ENCODE measurements at places on chromosomes 5 and 9.

- no peak for DNase-seq
Observed at GRCh38 chr5:34957321-34957720, 28.0 kb downstream of the DNAJC21 start.

DNA sequence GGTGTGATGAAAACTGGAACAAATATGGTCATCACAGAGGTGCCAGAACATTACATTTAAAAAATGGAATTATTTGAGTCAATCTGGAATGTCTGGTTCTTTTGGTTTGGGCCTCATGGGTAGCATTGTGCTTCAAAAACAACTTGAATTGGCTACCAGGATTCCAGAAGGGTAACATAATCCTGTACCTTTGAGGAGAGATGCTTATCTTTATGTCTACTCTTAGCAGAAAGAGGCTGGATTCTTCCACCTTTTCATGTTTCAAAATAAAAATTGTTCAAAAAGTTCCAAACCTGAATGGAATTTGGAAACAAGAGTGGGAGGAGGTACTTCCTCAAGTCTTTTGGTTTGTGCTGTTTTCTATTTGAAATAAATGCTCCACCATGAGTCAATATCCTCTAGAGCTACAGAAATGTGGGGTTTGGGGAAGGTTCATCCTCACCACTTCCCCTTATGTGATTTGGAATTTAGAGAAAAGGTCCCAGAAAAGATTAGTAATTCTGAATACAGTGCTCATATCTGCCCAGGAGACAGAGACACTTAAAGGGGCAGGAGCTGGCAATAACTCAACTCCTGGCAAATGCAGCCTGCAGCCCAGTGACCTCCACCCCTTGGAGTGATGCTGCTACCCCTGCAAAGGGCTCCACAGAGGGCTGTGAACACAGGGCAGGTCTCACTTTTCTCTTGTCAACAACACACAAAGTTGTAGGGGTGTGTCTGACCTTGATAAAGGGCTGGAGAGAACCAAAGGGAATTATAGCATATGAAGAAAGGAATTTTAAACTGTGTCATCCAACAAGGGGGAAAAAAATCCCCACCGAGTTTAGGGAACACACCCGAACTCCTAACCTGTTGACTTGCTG, 272.8 kb downstream of the CWC27 start:
- DNase-seq: no peak

- no peak for DNase-seq
Observed at GRCh38 chr5:11602298-11602697, 301.9 kb downstream of the CTNND2 start.

DNA sequence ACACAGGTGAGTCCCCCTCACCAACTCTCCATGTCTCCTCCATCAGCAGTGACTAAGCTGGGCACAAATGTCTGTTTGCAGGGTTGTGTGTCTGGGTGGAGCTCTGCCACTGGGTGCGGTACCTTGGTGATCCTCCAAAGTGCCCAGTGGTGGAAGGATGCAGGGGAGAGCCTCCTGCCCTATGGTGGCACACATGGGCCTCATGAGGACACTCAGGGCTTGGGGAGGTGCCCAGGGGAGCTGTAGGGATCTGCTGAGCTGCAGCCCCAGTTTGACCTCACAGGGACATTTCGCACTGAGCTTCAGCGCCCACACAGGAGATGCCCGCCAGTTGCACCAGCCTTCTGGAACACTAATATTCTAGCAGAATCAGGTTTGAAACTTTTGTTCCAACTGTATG, 29.5 kb downstream of the S1PR3 start:
- DNase-seq: no peak

- DNase-seq: no peak
Observed at GRCh38 chr5:74418709-74419108, 221.8 kb downstream of the ENC1 start.

DNA sequence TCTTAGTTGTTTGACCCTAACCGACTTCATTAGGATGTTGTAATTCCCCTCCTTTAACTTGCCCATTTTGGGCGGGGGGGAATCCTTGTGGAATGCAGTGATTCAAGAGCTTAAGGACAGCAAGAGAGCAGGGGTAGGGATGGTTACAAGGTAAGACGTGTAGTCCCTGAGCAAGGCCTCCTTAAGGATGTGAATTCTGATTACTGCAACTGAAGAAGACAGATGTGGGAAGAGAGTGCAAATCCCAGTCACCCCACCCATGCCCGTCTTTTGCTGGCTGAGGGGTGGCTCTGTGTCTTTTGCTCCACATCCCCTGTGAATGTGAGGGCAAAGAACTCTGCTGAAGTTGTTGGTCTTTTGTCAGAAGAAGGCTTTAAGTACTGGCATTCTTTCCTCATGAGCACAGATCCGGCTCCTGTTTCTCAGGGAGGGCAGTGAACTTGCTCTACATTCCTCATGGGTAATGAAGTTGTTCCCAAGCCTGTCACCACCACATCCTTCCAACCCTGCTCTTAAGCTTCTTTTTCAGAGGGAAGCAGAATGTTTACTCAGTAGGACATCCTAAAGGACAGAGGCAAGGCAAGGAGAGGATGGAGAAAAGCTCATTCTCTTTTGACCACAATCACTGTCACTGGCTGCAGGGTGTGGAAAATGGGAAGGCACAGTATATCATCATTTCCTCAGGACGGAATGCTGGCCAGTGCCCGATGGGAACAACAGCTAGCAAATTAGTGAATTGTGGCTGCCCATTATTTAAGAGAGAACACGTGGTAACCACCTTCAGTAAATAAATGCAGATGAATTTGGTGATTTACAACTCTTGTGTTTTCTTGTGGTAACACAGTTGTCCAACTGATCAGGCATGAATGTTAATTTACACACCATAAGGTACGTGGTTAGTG, 61.5 kb downstream of the RAI14 start:
- DNase-seq: no peak

DNA sequence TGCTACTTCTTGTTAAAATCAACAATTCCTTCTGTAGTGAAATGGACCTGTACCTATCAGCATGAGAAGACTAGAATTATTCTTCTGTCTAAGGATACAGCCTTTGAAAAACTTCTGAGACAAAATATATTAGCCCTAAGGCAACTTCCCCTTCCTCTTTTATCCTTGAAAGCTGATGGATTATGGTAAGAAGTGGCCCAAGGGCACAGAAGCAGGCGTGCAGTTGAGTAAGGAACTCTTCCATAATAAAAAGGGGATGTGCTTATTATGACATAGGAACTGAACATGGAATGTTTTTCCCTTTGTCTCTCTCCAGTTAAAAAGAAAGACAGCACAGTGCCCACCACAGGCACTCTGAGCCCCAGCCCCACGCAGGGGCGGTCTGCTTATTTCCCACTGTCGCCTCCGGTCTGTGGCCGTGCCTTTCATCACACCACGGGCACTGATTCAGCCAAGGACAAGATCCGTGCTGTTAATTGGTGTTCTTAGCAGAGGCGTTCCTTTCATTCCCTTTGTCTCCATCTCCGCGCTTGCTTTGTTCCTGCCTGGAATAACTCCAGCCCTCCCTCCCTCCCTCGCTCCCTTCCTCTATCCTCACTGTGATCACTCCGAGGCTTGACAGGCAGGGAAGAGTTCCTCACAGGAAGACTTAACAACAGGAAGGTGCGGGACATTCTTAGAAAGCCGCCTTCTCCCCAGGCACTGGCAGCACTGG, 135.9 kb upstream of the OTULINL start:
- no peak for DNase-seq

GRCh38 chr5:111929867-111930266, 172.9 kb upstream of the NREP start:
- DNase-seq: no peak

DNA sequence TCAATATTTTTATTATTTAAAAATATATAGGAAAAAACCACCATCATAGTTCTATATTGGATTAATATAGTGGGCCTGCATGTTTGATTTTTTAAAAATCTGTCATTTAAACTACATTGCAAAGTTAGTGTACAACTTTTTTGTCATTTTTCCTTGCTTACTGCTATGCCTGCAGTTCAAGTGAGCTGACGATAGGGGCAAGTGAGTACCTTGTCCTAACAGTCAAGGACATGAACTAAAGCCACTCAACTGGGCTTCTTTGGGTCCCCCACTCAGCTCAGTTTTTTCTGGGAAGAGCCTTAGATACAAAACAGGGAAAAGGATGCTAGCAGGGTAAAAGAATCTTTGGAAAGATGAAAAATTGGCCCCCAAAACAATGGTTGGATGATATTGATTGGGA, 269.9 kb downstream of the MAN2A1 start:
- DNase-seq: no peak

DNA sequence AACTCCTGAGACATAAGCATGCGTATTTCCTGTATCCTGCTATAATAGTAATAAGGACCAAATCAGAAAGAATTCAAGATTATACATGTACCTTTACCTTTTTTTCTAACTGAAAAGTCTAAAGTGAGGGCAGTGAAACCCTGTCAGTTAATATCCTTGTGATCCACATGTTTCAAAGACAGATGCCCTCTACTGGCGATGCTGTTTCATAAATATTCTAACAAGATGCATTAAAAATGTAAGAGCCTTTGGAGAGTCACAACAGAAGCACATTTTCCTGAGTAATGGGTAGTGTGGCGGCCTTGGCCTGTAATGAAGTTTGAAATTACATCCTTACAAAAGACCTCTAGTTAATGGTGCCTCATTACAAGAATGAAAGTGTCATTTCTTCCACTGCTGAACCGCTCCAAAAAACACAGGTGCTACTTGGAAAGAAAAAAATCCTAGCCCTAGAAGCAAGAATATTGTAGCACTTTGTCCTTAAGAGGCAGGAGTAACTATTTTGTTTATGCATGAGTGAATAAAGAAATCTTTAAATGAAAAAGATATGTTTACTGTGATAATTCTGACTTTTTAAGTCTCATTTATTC, 232.6 kb downstream of the EPB41L4A start:
- no peak for DNase-seq

DNA sequence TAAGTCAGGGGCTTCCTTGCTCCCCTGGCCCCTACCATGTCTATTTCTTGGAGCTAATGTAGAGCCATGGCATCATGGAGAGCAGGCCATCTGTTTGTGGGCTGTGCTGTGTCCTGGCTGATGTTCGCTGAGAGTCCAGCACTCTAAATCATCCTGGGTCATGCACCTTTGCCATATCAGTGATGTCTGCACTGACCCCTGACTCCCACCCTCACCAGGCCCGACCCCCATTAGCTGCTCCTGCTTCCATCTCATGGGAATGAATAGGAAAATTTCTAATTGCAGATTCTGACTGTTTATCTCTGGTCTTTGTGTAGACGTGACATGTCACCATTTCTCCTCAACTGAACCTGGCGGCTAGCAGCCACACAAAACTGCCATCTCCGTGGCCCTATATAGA, 236.9 kb downstream of the NSG2 start:
- no peak for DNase-seq

DNA sequence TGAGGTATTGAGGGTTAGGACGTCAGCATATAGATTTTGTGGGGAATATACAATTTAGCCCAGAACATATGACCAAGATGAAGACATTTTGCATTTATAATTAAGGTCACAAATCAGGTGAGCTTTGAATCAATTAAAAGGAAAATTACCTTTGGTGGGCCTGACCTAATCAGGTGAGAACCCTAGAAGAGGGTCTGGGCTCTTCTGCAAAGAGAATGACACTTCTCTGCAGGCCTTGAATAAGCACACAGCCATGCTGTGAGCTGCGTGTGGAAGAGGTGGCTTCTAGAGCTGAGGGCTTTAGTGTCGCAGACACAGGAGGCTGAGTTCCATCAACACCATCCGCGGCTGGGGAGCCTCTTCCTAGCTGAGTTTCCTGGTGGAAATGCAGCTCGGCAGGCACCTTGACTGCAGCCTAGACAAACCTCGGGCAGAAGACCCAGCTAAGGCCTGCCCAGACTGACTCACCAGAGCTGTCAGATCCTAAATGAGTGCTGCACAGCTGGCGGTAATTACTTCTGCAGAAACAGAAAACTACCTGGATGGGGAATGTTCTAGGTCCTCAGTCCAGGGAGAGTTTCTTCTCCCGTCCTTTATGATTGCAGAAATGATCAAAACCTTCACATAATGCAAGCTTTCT, 287.5 kb upstream of the IRX1 start:
- no peak for DNase-seq

GRCh38 chr9:120891884-120892747, 15.1 kb upstream of the PHF19 start:
- DNase-seq: no peak

GRCh38 chr5:1526190-1526631, 2.5 kb upstream of the LPCAT1 start:
- DNase-seq: peak; percentile 53

DNA sequence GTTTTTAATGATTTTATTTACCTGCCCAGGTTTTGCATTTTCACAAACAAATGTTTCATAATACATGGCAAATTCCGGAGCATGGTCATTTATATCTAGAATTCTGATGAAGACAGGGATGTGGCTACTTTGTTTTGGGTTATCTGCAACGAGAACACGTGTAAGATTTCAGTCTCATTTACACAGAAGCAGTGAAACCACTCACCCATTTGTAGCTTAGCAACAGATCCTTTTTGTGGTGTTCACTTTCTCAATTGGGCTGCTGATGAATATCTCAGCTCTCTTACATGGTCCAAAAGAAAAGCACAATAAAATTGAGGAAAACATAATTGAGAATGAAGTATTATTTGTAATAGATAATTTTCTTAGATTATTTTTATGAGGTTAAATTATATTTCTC, 148.6 kb downstream of the CDH9 start:
- no peak for DNase-seq

- DNase-seq: no peak
Observed at GRCh38 chr5:131983244-131983771, 28.1 kb downstream of the ACSL6 start.

- no peak for DNase-seq
Observed at GRCh38 chr5:27242258-27242626, 203.9 kb upstream of the CDH9 start.

DNA sequence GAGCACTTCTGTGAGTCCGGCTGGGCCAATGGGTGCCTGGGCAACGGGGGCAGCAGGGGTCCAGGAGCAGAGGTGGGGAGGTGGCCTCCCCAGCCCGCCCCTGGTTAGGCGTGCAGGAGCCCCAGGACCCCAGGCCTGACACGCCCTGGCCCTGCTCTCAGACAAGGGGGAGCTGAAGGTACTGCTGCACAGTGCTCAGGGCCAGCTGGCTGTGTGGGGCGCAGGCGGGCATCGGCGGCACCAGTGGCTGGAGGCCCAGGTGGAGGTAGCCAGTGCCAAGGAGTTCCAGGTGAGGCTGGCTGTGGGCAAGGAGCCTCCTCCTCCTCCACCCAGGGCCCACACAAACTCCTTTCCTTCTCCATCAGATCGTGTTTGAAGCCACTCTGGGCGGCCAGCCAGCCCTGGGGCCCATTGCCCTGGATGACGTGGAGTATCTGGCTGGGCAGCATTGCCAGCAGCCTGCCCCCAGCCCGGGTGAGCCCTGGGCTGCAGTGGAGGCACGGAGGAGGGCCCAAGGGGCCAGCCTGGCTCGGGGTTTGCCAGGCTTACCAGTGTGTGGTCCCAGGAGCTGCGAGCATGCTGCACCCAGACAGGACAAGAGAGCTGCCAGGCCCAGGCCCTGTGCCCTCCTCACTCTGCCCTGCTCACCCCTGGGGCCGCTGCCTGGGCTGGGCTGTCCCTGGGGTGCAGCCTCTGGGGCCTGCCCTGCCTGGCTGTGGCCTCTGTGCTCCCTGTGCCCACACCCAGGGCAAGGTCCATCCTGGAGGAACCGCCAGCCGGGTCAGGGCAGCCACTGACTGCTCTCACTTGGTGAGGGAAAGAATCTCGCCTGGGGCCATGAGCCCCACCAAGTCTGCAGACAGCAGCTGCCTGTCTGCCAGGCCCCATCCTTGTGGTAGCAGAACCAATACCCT, 7.0 kb downstream of the MAMDC4 start:
- DNase-seq: no peak

All from activated naive CD4-positive, alpha-beta T cell treated with anti-CD3 and anti-CD28 coated beads, Interleukin-2, amount 50 U/mL, for 72 hours (primary cell).